ENCODE measurements at places on chromosomes 11 and 22.

GRCh38 chr11:35265755-35266454 lies 126.9 kb downstream of the CD44 start:
- no peak for DNase-seq

GRCh38 chr22:44793106-44793505 lies 40.7 kb downstream of the ARHGAP8 start:
- DNase-seq, result no peak

DNA sequence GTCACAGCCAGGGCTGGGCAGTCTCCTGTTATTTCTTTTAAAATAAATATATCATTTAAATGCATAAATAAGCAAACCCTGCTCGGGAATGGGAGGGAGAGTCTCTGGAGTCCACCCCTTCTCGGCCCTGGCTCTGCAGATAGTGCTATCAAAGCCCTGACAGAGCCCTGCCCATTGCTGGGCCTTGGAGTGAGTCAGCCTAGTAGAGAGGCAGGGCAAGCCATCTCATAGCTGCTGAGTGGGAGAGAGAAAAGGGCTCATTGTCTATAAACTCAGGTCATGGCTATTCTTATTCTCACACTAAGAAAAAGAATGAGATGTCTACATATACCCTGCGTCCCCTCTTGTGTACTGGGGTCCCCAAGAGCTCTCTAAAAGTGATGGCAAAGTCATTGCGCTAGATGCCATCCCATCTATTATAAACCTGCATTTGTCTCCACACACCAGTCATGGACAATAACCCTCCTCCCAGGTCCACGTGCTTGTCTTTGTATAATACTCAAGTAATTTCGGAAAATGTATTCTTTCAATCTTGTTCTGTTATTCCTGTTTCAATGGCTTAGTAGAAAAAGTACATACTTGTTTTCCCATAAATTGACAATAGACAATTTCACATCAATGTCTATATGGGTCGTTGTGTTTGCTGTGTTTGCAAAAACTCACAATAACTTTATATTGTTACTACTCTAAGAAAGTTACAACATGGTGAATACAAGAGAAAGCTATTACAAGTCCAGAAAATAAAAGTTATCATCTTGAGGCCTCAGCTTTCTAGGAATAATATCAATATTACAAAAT lies 13.4 kb downstream of the OR51B4 start:
- no peak for DNase-seq

GRCh38 chr22:28801845-28802594 lies 1.7 kb upstream of the XBP1 start:
- DNase-seq, result no peak

DNA sequence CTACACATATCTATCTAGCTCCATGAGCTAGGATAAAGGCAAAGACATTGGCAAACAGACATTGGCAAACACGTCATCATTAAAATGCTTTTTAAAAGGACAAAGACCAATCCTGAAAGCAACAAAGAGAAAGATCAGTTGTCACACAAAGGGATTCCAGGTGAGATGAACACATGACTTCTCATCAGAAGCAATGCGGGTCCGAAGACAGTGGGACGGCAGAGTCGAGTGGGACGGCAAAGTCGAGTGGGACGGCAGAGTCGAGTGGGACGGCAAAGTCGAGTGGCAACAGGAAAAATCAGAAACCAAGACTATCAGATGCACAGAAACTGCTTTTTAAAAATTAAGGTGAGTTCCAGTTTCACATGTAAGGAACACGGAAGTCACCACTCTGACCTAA lies 609.5 kb downstream of the BRD1 start:
- no peak for DNase-seq

- no peak for DNase-seq
Observed at GRCh38 chr11:36098853-36099375, 155.1 kb downstream of the LDLRAD3 start.

DNA sequence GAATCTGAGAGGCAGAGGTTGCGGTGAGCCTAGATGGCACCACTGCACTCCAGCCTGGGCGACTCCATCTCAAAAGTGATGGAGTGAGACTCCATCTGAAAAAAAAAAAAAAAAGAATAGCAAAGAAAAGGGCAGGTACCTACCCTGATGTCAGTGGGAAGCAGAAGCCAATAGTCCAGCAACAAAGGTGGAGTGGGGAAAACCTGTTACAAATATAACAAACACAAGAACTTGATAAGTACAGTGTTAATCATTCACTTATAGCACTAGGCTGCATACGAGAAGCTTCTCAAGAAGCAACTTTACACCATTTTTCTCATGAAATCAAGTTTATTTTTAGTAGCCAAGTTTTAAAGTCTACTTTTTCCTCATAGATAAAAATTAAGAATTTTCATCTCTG lies 62.5 kb upstream of the YWHAH start:
- DNase-seq, result no peak

DNA sequence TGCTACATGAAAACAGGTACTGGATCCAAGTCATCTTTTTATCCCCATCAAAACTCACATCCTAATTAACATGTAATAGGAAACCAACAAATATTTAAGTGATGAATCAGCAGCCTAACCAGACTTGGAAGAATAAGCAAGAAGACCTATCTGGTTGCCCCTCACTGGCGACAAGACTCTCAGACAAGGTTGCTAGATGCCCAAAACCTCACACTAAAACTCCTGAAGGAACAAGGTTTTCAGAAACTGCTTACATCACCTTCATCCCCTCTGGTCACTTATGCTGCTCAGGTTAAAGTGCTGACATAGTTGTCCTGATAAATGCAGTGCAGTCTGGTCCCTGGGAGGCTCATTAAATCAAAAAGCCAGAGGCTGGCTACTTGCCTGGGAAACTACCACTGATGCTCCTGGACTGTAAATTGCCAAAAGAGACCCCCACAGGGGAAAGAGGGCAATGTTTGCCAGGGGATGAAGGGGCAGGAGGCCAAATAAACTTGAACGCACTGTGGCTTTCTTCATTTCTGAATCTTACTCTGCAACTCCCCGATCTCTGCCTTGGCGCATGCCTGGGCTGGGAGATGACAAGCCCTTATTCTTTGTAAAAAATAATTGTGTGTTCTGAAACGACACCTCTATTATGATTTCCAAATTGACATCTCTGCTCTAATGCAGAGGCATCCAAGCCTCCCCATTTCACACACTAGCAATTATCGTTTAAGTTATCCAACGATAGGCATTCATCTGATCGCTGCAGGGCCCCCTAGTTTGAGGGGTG lies 72.7 kb downstream of the AMBRA1 start:
- no peak for DNase-seq
